ENCODE measurements at places on chromosomes 4 and X.

- no peak for DNase-seq
Measured at GRCh38 chr4:99209671-99210070, 9.4 kb downstream of the ADH6 start.

- DNase-seq, result no peak
Measured at GRCh38 chrX:72624194-72624593, 51.6 kb upstream of the HDAC8 start.

DNA sequence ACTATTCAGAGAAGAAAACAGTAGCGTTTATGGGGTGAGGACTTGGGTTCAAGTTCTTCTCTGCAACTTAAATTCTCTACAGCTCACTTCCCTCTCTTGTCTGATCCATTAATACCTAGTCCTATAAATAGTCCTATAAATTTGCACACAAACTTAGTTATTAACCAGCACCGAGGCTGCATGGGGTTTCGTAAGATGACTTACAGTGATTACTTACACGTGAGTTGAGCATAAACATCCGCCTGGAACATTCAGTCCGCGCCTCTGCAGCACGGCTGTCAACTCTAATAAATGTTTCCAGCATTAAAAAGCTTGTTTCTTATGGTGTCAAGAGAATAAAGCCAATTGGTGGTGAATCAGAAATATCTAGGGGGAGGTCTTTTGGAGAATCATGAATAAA is 103.0 kb upstream of the ENPP6 start:
- DNase-seq, result no peak

GRCh38 chr4:2915789-2916188 is 47.4 kb downstream of the NOP14 start:
- DNase-seq, result no peak

DNA sequence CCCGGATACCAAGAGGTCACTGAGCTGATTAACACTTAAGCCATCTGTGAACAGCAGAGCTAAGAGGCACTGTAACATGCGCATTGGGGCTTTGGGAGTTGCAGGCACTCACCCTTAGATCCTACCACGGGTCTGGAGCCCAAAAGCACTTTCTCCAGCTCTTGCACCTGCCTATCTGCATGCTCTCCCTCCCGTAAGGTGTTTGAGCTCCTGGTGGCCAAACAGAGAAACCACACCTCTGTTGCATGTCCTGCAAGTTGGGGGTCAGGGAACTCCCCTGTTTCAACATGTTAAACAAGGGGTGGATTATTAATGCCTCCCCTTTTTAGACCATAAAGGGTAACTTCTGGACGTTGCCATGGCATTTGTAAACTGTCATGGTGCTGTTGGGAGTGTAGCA is 49.8 kb downstream of the GYPA start:
- no peak for DNase-seq

GRCh38 chr4:2949782-2950125 is 13.5 kb downstream of the NOP14 start:
- no peak for DNase-seq

DNA sequence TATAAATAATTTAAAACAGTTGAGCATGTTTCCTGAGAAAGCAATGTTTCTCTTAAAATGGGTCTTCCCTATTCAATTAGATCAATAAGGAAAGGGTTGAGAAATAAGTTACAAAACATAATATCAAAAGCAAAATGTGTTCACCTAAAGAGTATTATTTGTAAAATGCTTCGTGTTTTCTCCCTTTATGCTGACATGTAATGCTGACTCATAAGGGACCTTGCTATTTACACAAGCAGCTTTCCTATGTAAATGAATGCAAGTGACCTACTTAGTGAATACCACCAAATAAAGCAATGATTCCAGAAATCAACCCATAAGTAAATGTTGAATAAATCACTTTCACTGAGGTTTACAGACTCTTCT is 91.5 kb downstream of the ELOVL6 start:
- DNase-seq, result no peak

DNA sequence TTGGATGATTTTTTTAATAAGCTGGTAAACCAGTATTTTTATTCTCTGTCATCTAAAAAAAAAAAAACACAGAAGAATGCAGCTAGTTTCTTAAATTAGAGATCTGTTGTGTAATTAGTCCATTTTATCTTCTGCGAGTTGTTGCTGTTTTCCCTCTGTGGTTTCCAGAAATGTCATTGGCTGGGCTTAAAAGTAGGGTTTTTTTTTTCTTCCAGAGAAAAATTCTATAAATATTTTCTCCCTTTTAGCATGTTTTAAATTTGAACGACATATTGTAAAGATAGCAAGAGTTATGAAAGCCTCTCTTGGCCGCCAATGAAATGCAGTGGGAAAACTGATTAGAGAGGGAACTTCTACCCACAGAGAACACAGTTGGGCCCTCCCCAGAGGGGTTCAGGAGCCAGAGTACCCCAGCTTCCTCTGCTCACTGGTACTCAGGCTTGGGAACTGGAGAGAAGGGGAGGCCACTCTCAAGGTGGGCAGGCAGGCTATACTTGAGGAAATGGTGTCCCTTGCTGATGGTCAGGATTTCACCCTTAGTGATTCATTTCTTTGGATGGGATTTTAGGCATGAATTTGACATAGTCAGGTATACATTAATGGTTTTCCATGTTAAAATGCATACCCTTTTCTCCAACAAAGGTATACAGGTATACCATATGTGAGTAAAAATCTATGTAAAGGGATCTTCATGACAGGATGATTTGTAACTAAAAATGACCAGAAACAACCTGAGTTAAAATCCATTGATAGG is 166.1 kb downstream of the BCOR start:
- DNase-seq, result no peak

DNA sequence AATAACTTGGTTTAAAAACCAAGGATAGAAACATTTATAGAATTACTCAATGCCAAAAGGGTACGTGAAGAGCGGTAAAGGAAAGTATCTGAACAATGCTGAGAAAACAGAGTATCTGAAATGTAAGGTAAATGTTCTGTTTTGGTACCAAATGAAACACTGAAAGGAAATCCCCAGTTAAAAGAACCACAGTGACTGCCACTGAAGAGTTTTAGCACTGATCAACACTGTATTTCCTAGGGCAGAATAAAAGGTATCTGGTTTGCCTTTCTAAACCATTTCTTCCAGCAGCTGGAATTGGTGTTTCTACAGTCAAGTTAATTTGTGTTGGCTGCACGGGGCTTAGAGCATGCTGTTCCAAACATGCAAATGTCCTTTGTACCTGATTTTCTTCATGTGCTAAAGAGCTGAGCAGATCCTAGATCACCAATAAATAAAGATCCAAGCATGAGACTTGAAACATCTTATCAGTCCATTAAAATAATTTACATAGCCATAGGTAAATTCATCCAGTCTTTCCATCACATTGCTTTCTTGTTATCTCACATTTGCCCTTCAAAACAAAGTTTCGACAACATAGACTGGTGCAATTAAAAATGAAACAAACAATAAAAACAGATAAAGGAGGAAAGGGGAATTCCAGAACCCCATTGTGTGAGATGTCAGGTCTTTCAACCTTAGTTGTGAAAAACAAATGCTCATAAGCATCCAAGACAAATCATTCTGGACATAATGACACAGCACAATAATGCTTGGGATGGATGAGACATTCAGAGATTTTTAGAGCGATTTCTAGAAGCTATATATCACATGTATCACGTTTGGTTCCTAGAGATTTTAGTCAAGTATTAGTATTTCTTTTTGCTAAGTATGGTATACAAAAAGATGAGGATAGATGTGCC is 38.6 kb downstream of the MFAP3L start:
- DNase-seq, result no peak

DNA sequence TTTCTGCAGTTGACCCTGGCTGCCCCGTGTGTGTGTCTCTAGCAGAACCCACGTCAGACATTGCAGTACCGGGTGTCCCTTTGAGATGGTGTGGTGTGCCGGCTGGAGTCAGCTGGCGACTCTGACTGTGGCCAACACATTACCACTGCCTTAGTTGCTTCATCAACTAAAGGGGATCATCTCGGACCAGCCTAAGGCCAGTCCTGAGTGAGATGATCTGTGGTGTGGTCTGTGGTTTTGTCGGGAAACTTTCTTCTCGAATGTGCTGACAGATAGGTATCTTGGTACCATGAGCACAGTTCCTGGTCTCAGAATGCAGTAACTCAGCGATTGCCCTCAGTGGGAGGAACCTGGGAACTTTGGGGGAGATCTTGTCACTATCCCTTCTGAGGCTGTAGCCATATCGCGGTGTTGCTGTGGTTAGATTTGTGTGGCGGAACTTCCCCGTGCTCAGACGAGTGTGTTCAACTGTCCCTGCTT is 15.8 kb downstream of the TBC1D14 start:
- no peak for DNase-seq

- no peak for DNase-seq
Measured at GRCh38 chr4:122764821-122765215, 32.3 kb downstream of the BBS12 start.

- no peak for DNase-seq
Measured at GRCh38 chrX:109373468-109373867, 108.4 kb downstream of the GUCY2F start.

GRCh38 chr4:115972967-115973366 is 859.5 kb upstream of the NDST4 start:
- DNase-seq, result no peak

DNA sequence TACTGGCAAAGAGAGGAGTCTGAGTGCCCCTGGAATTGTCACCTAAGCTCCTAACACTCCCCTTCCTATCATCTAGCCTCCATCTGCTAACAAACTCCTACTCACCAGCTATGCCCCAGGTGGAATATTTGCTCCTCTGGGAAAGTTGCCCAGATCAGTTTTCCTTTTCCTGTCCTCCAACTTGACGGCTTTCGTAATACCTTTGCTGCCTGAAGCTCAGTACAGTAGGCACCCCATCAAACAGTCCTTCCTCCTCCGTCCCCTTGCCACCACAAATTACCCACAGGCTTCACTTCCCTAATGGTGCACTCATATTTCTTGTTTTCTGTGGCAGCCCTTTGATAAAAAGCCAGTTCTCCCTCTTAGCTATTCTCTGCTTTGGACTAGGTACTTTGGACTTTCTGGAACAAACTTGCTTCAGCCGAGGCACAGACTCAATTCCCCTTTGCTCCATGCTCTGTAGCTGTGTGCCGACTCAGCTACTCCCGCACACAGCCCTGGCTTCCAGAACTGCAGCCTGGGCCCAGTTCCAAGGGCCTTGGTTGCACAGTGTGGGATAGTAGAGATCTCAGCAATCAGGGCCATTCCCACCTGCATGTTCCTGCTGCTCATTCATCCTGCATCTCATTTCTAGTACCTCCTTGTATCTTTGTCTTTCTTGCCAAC is 605.1 kb downstream of the BCOR start:
- DNase-seq, result no peak

- DNase-seq, result no peak
Measured at GRCh38 chrX:7318241-7318640, 170.3 kb upstream of the PUDP start.

- DNase-seq, result no peak
Measured at GRCh38 chrX:118614150-118614549, 113.3 kb upstream of the IL13RA1 start.

DNA sequence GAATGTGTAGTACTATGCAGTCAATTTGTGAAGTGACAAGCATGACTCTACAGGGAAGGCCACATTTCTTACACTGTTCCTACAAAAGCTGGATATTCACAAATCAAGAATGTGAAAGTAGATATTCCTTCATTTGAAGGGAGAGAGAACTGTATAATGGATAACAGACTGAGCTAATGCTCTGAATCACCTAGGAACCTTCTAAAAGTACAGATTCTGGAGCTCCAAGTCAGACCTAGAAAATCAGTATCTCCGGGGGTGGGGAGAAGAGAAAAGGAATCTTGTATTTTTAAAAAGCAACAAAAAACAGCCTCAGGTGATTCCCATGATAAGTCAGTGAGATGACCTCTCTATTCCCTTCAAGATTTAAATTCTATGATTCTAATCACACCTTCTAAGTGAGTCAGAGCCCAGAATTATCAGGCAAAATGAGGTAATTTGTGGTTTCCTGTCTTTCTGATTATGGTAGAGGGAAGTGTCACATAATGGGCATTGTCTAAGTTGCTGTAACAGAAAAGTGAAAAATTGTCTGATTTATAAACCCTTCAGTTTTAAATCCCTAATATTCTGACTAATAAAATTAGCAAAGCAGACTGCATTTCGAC is 80.9 kb downstream of the IL21 start:
- DNase-seq, result no peak

GRCh38 chr4:130393642-130394041 is 1297.7 kb downstream of the C4orf33 start:
- no peak for DNase-seq

- DNase-seq, result no peak
Measured at GRCh38 chr4:152462047-152462446, 73.8 kb downstream of the FBXW7 start.

DNA sequence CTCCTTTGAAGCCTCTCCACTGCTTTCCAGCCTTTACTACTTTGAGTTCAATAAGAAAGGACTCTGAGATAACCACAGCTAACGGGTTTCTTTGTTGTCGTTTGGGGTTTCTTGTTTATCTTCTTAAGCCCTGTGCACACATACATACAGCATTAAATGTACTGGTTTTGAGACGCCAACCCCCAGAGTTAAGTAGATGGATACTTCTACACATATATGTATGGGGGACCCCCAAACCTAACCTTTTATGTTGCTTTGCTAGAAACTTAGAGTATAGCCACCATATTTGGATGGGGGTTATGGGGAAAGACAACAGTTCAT is 697 bp downstream of the CEP135 start:
- DNase-seq, result no peak

- DNase-seq, result no peak
Measured at GRCh38 chr4:82774711-82775171, 23.9 kb downstream of the SCD5 start.

- no peak for DNase-seq
Measured at GRCh38 chr4:27023366-27023765, 162.7 kb downstream of the STIM2 start.

DNA sequence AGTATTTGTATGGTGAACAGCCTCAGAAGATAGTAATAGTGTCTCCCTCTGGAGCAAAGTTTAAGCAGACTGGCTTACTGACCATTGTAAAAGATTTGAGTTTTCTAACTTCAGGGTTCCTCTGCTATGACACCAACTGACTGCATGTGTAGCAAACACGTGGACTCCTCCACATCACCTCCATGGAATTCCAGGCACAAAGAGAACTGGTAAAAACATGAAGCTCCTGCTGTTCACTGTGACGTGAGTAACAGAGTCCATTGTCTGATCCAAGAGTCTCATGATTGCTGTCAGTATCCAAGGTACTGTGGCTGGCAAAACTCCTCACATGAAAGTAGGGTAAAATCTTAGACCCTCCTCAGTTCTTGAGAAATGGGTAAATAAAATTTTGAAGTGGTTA is 107.6 kb upstream of the FAM9B start:
- DNase-seq, result no peak

GRCh38 chrX:150983521-150984168 is 510 bp downstream of the HMGB3 start:
- DNase-seq, result no peak

DNA sequence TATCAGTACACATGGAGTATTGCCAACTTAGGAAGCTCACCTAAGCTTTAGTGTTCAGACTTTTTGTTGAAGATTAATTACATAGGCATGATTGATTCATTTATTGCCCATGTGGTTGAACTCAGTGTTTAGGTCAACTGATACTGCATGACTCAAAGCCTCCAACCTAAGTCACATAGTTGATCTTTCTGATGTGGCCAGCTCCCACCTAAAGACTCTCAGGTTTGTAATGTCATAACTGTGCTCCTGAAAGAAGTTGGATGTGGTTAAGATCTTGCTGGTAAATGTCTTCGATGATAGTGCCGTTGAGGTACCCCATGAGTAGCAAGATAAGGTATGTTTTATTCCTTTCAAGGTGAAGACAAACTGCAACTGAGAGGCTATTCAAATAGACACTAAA is 192.5 kb downstream of the EDA start:
- DNase-seq, result no peak
